ENCODE measurements at places on chromosomes 2 and 18.

DNA sequence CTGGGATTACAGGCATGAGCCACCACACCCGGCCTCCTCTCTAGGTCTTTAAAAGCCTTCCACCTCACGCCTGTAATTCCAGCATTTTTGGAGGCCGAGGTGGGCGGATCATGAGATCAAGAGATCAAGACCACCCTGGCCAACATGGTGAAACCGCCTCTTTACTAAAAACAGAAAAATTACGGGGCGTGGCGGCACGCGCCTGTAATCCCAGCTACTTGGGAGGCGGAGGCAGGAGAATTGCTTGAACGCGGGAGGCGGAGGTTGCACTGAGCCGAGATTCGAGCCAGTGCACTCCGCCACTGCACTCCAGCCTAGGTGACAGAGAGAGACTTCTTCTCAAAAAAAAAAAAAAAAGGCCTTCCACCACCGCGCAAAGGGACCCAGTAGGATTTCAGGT lies 1.3 kb upstream of the FAM117B start:
- DNase-seq, result no peak

GRCh38 chr2:20125616-20126015 lies 74.2 kb upstream of the LAPTM4A start:
- no peak for DNase-seq

DNA sequence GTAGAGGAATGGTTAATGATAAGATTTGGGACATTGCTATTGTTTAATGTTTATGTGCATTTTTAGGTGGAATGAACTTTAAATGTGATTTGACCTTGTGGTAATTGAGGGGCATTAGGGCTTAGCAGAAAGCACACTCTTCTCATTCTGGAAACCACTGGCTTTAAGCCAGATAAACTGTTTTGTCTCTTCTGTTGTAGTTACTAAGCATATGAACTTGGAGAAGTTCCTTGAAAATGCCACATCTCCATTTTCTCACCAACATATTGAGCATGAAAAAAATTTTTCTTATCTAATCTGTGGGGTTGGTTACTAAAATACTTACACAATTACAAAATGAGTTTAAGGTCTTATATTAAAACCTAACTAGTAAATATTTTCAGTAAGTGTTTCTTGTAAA lies 70.8 kb upstream of the FSHR start:
- no peak for DNase-seq

DNA sequence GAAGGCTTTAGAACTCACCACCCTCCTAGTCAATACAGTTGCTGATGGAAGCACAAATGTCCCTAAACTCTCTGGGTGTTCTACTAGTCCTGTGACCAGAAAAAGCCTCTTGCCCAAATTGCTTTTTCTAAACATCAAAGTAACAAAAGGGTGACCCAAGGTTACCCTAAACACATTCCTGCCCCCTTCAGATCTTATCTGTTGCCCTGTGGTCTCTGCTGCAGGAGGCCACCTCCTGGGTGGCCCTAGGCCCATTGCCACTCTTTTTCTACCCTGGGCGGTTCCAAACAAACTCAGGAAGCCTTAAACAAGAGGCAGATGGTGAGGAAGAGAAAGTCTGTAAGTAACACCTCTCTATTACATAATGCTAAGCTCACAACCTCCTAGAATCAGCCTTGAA lies 3.3 kb downstream of the RNF152 start:
- no peak for DNase-seq

GRCh38 chr2:158486150-158486969 lies 29.6 kb downstream of the PKP4 start:
- DNase-seq, result no peak

GRCh38 chr18:8052237-8052701 lies 485.2 kb downstream of the PTPRM start:
- peak; percentile 11 for DNase-seq

DNA sequence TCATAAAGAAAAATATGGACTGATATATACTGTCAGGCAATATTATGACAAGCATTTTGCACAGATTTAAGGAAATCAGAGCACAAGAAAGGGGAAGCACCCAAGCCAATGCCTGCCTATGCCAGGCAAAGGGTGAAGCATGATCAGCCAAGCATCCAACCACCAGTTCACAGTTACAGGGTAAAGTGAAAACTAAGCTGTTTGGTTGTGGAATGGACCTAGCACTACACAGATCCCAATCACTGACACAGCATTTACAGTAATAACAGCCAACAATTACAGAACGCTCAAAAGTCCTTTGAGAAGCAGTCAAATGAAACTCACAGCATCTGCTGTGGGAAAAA lies 90.3 kb downstream of the SP3 start:
- peak; percentile 80 for DNase-seq

- DNase-seq, result no peak
Observed at GRCh38 chr2:10551496-10551895, 103.4 kb upstream of the ODC1 start.

- DNase-seq, result no peak
Observed at GRCh38 chr2:190367091-190367490, 23.7 kb downstream of the INPP1 start.

- peak; percentile 5 for DNase-seq
Observed at GRCh38 chr2:211879323-211879722, 659.3 kb downstream of the ERBB4 start.

DNA sequence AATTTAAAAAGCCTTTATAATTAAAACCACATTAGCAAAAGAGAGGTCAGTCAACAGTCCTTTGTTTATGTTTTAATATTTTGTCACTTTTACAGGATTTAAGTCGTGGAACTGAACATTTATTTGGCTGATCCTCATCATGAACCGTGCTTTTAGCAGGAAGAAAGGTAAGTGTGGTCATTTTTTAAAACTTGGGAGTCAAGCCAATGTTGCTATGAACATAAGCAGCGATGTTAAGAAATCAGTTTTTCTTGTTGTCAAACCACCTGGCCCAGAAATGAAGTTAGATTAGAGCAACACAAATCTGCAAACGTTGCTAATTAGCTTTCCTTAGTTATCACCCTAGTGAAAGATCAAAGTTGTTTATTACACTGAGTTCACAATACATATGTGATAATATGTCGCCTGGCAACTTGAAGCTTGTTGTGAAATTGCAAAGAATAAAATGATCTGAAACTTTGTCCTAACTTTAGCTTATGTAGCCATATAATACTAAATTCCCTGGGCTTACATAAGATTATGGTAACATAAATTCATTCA lies 186.0 kb downstream of the GULP1 start:
- DNase-seq, result no peak

- DNase-seq, result no peak
Observed at GRCh38 chr2:164824872-164825271, 16.8 kb downstream of the COBLL1 start.

DNA sequence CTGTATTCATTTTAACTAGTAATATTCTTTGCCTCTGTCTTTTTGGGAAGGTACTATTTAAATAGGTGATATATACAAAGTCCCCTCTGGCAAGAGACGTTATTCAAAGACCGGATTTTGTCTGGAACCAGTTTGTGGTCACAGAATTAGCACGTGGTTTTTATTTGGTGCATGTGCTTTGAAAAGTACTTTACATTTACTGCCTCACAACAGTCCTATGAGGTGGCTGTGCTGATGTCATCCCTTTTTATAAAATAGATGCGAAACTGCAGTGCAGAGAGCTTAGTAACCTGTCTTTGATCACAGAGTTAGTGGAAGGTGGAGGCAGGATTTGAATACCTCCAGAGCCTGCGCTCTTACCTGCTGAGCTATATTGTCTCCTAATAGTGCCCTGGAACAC lies 4.0 kb downstream of the LPIN1 start:
- DNase-seq, result peak; percentile 84

All from GM12865 (cell line).